ENCODE measurements at places on chromosomes 6 and 20.
A peak's percentile ranks its signal among the peaks of the same experiment; 100 is the strongest.

GRCh38 chr6:140203661-140204147 is 829.3 kb upstream of the CITED2 start:
- DNase-seq, result peak; percentile 20

- no peak for DNase-seq
Observed at GRCh38 chr20:57200882-57201695, 65.4 kb downstream of the BMP7 start.

GRCh38 chr6:14316651-14317386 is 199.2 kb downstream of the CD83 start:
- no peak for DNase-seq

- peak; percentile 92 for DNase-seq
Observed at GRCh38 chr6:16128759-16129622, at the start of gene MYLIP. MYLIP (plus strand) TSS chr6:16129086; CDS start chr6:16129323, 237 bp downstream.

DNA sequence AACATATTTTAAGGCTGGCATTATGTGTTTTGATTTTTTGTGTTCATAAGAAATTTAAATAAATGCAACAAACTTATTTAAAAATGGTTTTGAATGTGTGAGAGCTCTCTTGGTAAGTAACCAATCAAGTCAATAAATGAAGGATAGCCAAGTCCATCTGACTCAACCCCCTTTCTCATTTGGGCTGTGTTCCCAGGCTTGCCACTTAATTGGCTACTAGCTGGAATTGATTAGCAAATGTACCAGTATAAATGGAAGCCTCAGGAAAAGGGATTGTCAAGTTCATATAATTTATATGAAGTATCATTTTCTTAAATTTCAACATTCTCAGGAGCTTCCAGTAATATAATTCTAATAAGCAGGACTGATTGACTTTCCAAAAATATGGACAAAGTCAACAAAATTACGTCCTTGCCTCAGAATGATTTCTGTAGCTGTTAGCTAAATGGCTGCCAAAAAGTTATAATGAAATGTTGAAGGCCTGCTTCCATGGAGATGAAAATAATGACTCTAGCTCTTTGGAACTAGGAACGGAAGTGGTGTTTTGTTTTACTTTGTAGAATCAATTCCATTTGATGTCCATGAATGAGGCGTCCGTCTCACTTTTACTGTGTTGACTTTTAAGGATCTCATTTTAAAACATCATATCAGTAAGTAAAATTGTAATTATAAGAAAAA is 614.9 kb downstream of the CDH26 start:
- DNase-seq, result no peak

DNA sequence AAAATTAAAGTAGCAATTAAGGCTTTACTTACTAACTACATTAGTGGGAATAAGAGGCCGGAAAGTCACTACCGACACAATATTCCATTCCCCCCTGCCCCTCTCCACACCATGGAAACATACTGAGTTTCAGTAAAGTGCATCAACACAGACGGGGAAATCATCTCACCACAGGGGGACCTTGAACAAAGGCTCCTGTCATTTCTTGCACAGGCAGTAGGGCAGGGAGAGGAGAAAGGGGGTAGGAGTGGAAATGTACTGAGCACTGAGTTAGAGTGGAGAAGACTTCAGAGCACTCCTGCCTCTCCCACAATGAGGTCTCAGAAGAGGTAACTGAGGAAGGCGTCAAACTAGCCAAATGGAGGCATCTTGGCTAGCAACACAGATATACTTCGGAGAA is 1426.9 kb upstream of the EYS start:
- no peak for DNase-seq

GRCh38 chr6:4905826-4906225 is 98.0 kb downstream of the RPP40 start:
- DNase-seq, result no peak

GRCh38 chr6:144989319-144990107 is 704.4 kb downstream of the UTRN start:
- DNase-seq, result no peak

GRCh38 chr6:41940759-41941279 is 789 bp downstream of the CCND3 start:
- DNase-seq, result no peak

- DNase-seq, result no peak
Observed at GRCh38 chr20:4225745-4226144, 210.4 kb upstream of the RNF24 start.

DNA sequence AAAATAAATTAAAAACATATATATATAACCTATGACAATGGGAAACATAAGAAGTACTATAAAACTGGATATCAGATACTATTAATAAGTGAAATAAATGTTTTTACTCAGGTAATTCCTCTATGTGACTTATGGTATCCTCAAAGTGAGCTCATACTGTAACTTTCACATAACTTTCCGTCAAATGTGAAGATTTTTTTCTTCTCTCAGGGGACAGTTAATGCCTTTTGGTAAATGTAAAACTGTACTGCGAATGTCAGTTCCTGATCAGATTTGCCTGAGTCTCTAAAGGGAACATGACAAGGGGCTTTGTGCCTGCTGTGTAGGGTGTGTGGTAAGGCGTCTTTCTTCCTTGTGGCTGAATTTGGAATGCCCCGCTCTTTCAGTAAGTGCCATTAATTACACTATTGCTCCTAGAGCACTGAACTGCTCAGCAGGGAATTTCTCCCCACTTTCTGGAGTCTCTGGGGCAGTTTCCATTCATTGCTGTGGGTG is 271.8 kb downstream of the PRL start:
- DNase-seq, result no peak

DNA sequence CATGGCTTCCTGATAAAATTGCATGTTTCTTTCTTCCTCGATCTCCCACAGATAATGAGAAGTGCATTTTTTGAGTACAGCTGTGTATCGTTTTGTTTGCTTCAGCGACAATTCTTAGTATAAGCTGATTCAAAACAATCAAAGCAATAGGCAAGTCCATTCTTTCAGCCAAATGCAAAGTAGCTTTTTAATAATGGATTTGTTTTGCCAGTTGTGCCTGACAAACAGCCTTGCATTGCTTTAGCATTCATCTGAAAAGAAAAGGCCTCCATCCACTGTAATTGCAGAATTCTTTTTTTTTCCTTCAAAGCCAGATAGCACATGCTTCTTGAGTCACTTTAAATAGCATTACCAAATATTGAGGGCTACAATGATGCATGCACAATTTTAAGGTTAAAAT is 32.0 kb downstream of the TTLL2 start:
- DNase-seq, result no peak

DNA sequence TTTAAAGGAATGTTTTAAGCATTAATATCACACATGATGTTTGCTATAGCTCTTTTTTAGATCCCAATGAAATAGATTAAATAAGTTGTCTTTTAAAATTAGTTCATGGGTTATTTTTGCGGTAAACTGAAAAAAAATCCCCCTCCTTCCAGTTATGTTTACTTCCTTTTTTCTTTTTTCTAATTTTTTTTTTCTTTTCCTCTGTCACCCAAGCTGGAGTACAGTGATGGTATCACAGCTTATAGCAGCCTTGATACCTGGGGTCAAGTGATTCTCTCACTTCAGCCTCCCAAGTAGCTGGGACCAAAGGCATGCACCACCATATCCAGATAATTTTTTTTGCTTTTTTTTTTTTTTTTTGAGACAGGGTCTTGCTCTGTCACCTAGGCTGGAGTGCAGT is 17.8 kb upstream of the SCAF8 start:
- no peak for DNase-seq

DNA sequence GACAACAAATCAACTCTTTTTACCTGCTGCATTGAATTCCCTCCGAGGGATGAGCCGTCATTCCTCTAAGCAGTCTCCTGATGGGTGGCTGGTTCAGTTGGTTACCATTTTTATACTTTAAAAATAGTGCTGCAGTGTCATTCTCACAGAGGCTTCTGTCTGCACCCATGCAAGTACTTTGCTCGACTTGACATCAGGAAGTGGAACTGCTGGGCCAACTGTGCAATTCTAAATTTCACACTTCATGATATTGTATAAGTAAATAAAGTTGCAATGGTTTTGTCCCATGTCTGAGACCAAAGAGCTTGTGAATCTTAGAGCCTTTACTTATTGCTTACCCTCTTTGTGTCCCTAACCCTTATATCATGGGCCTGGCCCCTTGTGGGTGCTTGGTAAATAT is 2.5 kb downstream of the BTN3A1 start:
- DNase-seq, result no peak

All from NCI-H2029 treated with DMSO at 0.1 percent for 48 hours (cell line).